ENCODE measurements at places on chromosomes 7 and 10. TPM values are rescaled to one million over a fixed set of nuclear protein-coding genes. Genes with fewer than 3 reads are reported as not detected.

The COL13A1 gene
- total RNA-seq, result 4.2 TPM

The CTAGE4 gene
- total RNA-seq, result 23.3 TPM

DNA sequence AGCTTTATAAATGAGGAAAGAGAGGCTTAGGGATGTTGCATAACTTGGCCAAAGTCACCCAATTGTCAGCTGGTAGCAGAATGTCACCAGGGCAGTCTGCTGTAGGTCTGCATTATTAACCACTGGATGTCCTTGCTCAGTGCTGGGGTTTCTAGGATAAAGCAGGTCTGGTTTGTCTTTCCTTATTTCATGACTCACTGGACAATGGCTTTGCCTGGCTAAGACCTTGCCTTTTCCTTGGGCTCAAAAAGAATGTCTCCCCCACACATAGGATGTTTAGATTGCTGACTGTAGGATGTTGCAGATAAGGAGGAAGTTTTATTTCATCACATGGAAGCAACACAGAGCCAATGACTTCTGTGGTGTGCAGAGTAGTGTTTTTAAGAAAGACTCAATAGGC, 29.4 kb downstream of the WDFY4 start:
- no peak overlapping the region for H3K4me3 ChIP-seq
- no peaks in the 10 kb centered on the region for H3K4me1 ChIP-seq
- no peaks in the 10 kb centered on the region for H3K36me3 ChIP-seq
- no peak for DNase-seq
- H3K27me3 ChIP-seq, result no peaks in the 10 kb centered on the region

DNA sequence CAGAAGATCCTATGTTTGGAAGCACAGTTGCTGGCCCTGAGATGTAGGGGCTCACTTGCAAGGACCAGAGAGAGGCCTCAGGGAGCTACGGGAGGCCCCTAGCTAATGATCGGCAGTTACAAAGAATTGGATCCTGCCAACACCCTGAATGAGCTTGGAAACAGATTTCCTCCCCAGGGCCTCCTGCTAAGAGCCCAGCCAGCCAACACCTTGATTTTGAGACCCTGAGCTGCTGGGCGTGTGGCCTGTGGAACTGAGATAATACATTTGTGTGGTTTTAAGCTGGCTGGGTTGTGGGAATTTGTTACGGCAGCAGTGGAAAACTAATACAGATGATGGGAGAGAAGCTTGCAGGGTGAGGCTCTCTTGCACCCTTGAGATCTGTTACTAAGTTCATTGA, 3.9 kb downstream of the DOCK1 start:
- H3K27ac ChIP-seq, result no peak overlapping the region
- no peak for DNase-seq
- peaks cover 15% of the 10 kb centered on the region for H3K36me3 ChIP-seq
- no peaks in the 10 kb centered on the region for H3K27me3 ChIP-seq
- H3K4me1 ChIP-seq, result peaks cover 58% of the 10 kb centered on the region

DNA sequence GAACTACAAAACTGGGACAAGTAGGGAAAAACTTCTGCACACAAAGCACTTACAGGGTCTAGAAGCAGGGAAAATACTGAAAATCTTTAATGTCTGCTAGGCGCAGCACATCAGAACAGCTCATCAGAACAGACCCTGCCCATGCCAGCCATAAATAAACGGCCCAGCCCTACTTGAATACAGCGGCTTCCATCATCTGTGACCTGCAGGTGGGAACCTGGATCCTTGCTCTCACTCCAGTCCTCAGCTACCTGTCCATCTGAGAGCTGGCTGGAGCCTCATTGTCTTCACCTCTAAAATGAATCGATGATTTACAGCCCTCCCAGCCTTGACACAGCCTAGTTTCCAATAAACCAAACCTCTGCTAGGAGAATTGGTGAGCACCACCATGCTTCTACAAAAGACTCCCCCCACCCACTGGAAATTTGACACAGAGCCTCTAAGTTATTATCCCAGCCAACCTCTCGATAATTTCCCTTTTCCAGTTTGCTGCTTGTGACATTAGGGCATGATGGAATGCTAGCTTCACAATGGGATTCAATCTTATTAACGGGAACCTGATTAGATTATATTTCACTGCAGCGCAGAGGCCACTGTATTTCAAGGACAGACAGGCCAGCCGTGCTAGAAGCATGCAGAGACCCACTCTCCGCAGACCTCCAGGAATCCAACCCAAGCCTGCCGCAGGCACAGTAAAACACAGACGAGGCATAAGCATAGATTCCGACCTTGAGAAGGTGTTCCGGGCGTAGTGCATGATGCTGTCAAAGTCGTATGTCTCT, 61.6 kb upstream of the OPALIN start:
- H3K36me3 ChIP-seq, result no peaks in the 10 kb centered on the region
- H3K4me3 ChIP-seq, result no peak overlapping the region
- no peaks in the 10 kb centered on the region for H3K27me3 ChIP-seq
- no peak overlapping the region for H3K27ac ChIP-seq
- peaks cover 8% of the 10 kb centered on the region for H3K4me1 ChIP-seq

DNA sequence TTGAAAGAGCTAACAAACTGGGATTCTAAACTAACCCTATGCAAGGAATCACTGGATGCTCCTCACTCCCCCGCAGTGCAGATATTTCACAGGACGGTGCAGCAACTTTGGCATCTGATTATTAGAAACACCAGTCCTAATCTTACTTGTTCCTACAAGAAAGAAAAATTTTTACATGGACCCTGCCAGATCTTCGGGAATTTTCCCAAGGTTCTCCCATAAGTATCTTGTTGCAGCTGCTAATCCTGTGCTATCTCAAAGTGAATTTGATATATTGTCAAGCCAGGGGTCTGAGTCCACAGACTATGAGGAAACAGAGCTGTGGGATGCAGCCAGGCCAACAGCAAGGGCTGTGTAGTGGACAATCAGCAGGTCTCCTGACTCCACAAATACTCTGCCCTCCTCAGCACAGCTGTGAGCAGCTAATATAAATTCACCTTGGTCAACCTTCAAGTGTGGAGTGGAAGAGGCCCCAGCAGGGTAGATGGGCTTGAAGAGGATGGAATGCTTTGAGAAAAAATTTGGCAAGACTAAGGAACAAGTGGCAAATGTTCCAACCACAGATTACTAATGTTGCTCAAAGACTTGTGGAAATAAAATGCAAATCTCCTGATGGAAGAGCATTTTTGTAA, 25.6 kb downstream of the VSTM4 start:
- DNase-seq, result no peak
- H3K4me3 ChIP-seq, result no peak overlapping the region
- H3K27ac ChIP-seq, result no peak overlapping the region
- no peaks in the 10 kb centered on the region for H3K27me3 ChIP-seq
- peaks cover 13% of the 10 kb centered on the region for H3K36me3 ChIP-seq
